ENCODE measurements at places on chromosomes 12 and 14.
A peak's percentile ranks its signal among the peaks of the same experiment; 100 is the strongest.

GRCh38 chr12:106154751-106155273 lies 16.1 kb upstream of the NUAK1 start:
- no peak for DNase-seq

DNA sequence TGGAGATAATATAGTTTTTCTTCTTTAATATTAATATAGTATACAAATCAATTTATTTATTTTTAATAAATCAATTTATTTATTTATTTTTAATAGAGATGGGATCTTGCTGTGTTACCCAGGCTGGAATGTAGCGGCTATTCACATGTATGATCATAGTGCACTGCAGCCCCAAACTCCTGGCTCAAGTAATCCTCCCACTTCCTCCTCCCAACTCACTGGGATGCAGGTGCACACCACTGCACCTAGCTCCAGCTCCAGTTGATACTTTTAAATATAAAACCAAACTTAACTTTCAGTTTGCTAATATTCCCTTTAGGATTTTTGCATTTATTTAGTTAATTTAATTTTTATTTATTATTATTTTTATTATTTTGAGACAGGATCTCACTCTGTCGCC lies 8.6 kb downstream of the GOLGA5 start:
- DNase-seq = no peak

- peak; percentile 88 for DNase-seq
Observed at GRCh38 chr12:121776190-121777098, 17.0 kb downstream of the RHOF start.

DNA sequence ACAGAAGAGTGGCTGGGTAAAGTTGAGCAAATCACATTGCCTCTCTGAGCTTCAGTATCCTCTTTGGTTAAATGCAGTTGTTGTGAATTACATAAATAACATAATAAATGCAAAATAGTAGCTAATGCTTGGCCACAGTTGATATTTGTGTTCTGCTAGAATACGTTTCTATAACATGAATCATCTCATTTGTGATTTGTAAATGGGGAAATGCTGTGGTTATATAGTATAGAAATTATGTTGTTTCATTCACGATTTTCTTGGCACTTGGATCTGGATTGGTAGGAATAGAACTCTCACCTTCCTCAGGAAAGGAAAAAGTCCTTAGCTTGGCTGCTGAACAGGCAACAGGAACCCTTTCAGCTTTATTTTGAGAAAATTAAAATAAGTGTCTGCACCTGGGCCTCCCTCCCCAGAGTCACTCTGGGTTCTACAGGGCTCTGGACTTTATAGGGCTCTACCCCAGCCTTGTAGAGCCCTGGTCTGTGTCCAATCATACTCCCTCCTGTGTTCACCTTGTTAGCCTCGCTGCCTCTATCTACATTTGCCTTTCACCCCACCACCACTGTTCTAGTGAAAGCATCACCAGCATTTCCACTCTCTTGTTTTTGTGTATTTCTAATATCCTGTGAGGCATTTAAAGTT lies 107.7 kb upstream of the BCAT1 start:
- DNase-seq = no peak

- no peak for DNase-seq
Observed at GRCh38 chr12:128818065-128819022, 5.4 kb downstream of the SLC15A4 start.

DNA sequence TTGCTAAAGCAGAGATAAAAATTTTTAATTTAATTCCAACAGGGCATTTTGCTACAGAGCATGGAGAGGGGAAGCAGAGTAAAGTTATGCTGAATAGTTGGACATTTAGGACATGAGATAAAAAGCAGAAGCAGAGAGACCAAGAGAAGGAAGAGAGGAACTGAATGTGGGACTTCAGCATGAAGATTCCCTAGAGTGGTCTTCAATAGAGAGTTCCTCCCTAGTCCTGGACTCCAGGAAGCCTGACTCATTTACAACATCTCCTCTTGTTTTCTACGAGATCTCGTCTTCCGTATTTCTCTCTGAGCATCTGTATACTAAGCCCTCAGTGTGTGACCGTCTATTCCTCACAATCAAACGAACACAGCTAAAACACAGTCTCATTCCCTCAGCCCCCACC lies 35.2 kb upstream of the IFT81 start:
- DNase-seq = no peak

DNA sequence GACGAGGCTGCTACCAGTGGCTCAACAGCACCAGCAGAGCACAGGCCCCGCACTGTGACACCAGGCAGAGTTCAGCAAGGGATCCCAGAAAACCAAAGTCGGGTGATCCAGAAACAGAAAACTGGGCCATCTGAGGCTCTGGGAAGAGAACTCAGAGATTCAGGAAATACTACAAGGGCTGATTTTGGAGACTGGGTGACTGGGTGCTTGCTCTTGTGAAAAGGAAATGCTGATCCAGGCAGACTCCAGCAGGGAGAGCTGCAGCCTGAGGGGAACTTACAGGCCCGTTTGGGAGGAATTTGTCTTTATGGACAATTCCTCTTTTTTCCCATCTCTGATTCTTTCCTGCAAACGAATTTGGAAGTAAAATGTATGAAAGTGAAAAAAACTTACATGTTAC lies 28.2 kb downstream of the FOXN3 start:
- DNase-seq = no peak

DNA sequence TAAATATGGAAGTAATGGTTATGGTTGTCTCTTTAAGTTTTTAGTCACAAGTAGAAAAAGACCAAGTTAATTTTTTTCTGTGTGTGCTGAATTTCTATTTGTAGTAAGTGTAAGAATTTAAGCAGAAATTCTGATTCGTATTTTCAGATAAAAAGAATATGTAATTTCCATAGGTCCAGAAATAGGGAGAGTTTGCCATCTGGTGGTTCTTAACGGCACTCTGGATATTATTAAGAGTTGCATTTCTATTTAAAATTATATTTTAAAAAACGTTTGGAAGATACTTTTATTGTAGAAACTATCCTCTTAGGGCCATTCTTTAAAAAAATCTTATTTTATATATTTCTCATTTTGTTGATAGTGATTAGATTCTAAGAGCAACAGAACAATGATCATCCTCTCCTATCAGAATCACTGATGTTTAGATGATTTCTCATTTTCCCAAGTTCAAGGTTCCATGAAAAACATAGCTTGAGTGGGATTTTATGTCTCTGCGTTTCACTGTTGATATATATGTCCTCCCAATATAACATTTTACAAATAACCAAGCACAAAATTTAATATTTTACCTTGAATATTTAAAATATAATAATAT lies 88.3 kb downstream of the LRRK2 start:
- peak; percentile 7 for DNase-seq

GRCh38 chr12:54565986-54566544 lies 16.7 kb downstream of the PDE1B start:
- DNase-seq = no peak

GRCh38 chr14:54173802-54174201 lies 217.2 kb upstream of the BMP4 start:
- DNase-seq = no peak

- DNase-seq = peak; percentile 86
Observed at GRCh38 chr14:69013943-69014782, 35.1 kb upstream of the ACTN1 start.

GRCh38 chr12:20319366-20319765 lies 49.0 kb upstream of the PDE3A start:
- no peak for DNase-seq

GRCh38 chr12:10243818-10244520 lies 31.3 kb downstream of the GABARAPL1 start:
- no peak for DNase-seq

DNA sequence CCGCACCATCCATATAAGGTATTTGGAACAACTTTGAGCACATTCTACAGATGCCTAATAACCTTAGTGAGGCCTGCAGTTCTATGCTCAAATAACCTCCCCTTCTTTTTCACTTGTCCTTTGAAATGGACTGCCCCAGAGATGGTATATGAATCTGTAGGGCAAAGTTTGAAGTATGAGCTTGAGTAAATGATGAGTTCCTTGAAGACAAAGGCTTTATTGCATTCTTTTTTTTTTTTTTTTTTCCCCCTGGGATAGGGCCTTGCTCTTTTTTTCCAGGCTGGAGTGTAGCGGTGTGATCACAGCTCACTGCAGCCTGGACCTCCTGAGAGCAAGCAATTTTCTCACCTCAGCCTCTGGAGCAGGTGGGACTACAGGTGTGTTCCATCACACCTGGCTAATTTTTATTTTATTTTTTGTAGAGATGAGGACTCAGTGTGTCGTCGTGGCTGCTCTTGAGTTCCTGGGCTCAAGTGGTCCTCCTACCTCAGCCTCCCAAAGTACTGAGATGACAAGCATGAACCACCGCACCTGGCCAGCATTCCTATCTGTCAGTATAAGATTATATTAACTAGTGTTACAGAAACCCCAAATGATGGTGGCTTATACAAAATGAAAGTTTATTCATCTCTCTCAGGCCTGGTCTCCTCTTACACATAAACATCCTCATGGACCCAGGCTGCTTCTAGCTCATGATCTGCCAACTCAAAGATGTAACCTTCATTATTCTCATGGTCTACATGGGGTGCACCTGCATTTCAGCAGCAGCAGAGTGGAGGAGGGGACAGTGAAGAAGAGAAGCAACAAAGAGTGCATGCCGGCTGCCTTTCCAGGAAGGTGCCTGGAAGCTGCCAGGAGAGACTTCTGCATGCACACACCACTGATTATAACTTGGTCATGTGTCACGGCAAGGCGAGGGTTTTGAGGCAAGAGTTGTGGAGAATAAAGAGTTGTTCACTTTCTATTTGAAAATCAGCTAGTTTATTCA lies 101.4 kb downstream of the DUSP16 start:
- DNase-seq = no peak

- DNase-seq = no peak
Observed at GRCh38 chr12:15200641-15201040, 20.6 kb downstream of the RERG start.

DNA sequence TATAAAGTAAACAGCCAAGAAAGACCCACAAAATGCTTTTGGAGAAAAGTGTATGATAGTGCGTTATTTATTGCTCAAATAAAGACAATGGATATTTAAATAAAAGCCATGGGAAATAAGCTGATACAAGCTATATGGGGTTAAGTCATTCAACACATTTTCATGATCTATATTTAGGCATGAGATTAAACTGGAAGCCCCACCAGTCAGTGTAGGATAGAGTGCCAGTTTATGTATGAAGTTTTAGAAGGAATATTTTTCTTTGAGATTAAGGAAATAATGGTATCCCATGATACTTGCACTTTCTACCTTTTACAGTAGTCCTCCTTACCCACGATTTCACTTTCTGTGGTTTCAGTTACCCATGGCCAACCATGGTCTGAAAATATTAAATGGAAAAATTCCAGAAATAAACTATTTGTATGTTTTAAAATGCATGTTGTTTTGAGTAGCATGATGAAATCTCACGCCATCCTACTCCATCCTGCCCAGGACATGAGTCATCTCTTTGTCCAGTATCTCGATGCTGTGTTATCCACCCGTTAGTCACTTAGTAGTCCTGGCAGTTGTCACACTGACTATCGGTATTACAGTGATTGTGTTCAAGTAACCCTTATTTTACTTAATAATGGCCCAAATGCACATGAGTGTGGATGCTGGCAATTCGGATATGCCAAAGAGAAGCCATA lies 22.3 kb downstream of the SYT1 start:
- no peak for DNase-seq

DNA sequence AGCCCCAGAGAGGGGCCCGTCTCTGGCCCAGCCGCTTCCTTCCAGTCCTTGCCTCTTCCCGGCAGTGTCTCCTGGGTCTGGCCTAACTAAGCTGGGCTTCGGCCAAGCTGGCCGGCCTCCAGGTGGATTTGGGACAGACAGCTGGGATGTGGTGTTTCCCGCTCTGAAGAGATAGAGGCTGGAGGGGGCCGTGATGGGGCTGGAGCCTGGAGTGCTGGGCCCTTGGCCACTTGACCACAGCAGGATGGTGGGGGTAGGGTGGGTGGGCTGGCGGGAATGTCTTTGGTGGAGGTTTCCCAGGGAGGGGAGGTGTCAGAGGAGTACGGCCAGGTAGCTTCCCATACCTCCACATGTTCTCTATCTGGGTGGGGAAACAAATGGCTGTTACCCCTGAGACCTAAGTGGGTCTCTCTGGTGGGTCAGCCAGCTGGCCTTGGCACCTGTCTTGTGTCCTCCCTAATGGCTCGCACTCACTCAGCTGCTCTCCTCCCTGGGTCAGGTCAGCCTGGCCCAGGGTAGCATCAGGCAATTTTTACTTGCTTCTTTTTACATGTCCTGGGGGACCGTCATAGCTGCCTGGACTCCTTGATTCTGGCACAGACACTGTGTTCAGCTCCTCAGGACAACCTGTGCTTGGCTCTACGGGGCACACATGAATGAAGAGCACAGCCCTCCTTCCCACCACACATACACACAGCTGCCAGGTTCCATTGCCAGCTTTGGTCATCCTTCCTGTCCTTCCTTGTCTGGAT lies 19.8 kb upstream of the PGF start:
- DNase-seq = no peak

GRCh38 chr12:4331221-4331620 lies 10.2 kb downstream of the TIGAR start:
- DNase-seq = no peak

DNA sequence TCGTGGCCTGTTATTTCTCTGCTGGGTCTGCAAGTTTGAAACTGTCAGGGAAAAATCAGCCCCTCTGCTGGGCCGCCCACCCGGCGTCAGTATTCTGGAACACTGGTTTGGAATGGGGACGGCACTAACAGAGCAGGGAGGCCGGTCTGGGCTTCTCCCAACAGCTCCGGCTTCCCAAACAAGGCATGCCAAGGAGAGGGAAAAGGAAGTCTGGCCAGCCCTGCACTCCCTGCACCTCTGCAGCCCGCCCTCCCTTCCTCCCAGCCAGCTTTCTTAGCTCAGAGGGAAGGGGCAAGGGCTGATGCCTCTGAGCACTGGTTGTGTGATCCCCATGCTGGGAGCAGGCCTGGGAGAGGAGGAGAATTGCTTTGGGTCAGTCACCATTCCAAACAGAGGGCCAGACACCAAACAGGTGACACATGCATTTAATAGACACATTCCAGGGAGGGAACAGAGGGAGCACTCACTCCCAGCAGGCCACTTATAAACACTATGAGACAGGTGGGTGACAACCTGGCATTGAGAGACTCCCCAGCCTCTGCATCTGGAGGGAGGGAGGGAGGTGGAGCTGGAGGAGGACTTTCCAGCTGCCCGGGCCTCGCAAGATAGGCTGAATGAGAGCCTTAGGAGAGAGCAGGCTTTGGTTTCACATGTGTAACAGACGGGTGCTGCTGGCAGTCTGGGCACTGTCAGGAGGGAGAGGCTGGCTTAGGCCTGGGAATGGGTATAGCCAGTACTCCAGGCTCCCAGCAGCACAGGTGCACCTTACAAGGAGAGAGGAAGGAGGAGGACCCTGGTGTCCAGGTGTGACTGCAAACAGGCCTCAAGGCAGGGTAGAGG lies 10.3 kb downstream of the KRT75 start:
- no peak for DNase-seq

- no peak for DNase-seq
Observed at GRCh38 chr12:117646520-117646919, 285.1 kb upstream of the NOS1 start.

- DNase-seq = no peak
Observed at GRCh38 chr14:50524060-50524459, 8.3 kb downstream of the MAP4K5 start.
